T-helper 22 cell (primary cell): ENCODE measurements at places on chromosomes 2 and 18.

DNA sequence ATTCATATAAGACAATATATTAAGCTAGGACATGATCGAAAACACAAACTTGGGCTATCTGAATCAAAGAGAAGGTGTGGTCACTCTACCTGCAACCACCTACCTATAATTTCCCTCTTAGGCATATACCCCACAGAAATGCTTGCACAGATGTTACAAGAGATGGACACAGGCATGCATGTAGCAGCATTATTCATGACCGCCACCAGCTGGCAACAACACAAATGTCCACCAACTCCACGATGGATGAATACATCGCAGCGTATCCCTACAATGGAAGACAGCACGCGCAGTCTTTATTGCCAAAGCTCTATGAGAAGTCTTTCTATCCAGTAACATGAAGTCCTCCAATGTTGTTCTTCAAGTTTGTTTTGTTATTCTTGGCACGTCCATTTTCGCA is 90.8 kb downstream of the ARL4C start:
- DNase-seq = no peak

GRCh38 chr2:101112772-101113157 is 38.4 kb downstream of the TBC1D8 start:
- no peak for DNase-seq

DNA sequence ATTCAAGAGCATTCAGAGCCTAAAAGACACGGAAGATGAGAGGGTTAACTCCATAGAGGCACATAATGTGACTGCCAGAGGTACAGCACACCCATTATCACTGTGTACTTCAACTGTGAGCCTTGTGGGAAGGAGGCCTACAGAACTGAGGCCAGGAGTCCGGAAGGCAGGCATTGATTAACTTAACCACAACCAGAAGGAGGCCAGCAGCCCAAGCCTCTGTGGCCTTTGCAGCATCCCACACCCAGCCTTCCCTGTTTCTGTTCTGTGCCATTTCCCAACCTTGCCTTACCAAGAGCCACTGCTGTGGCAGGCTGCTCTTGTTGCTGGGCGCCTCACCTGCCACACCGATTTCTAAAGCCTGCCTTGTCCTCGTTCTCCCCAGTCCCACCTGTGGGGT is 27.2 kb downstream of the SIGLEC15 start:
- DNase-seq = no peak

DNA sequence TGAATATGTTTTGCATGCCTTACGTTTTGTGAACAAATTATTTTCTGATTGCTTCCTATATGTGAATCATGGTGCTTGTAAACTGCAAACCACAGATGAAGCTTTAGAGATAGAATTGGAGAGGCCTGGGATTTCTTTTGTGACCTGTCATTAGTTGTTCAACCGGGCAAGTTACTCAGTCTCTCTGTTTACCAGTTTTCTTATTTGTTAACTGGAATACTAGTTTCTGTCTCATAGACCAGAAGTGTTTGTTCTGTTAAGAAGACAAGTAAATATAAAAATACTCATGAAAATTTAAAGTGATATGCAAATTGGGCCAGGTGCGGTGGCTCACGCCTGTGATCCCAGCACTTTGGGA is 27.3 kb downstream of the DGKD start:
- DNase-seq = no peak
